Lower leg skin (tissue), 4 donors: ENCODE measurements at places on chromosomes 5 and 9.

GRCh38 chr5:174516741-174517140 is 207.6 kb upstream of the MSX2 start:
- DNase-seq = no peak

GRCh38 chr5:117691081-117691870 is 1116.7 kb upstream of the SEMA6A start:
- DNase-seq = no peak

- peak; percentile 92 for DNase-seq
These were observed 27.4 kb downstream of the UNC5A start for GRCh38 chr5:176837707-176838115.

GRCh38 chr5:173932695-173933139 is 44.6 kb downstream of the CPEB4 start:
- DNase-seq = no peak

GRCh38 chr9:84953252-84953773 is 283.8 kb downstream of the NTRK2 start:
- no peak for DNase-seq

DNA sequence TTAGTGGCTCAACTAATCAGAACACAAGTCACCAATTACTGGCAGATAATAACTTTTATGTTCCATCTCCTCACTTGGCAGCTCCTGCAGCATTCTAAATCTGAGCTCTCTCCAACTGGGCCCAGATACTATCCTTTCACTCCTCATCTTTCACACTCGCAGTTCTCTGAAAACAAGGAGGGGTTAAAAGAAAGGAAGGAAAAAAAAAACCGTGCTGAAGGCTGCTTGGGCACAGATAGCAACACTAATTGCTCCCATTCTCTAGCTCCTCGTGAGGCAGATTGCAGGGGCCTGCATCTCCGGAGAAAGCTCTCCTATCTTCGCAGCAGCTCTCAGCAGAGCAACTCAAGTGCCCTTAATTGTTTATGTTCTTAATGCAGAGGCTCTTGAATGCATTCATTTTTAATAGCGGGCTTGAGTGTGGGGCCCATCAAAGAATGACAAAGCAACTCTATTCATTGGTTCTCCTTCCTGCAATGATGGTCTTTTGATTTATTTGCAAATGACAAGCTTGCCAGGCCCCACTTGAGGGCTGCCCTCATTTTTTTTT is 23.9 kb downstream of the TLE1 start:
- no peak for DNase-seq

- DNase-seq = no peak
These were observed 33.1 kb upstream of the HTR4 start for GRCh38 chr5:148687427-148687826.

GRCh38 chr5:140348104-140348503 is 1.7 kb upstream of the HBEGF start:
- DNase-seq = no peak

DNA sequence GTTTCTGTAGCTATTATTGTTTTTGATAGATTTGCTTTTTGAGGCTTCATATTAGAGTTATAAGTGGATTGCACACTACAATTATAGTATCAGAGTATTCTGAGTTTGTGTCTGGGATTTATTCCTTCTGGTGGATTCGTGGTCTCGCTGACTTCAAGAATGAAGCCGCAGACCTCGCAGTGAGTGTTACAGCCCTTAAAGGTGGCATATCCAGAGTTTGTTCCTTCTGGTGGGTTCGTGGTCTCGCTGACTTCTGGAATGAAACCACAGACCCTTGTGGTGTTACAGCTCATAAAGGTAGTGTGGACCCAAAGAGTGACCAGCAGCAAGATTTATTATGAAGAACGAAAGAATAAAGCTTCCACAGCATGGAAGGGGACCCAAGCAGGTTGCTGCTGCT is 6.9 kb upstream of the EMB start:
- DNase-seq = no peak

GRCh38 chr9:123318202-123318601 is 37.8 kb upstream of the CRB2 start:
- DNase-seq = no peak

DNA sequence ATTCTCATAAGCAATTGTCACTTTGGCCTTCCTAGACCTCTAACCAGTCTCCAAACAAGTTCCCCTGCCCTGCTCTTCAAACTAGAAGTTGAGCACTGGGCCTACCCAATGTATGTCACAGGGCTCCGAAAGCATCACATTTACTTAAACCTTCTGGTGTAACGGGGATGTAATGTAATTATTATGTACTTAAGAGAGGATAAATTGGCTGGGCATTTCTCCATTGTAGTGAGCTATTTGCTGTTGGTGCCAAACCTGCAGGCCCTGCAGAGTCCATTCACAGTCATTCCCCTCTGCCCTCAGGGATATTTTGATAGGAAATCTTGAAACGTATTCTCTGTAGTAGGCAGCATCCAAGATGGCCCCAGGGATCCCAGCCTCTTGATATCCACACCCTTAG is 64.2 kb upstream of the GNE start:
- DNase-seq = no peak

- no peak for DNase-seq
These were observed 789 bp downstream of the SEMA6A start for GRCh38 chr5:116573702-116574366.

- no peak for DNase-seq
These were observed 218.3 kb downstream of the PAX5 start for GRCh38 chr9:36815566-36816348.

DNA sequence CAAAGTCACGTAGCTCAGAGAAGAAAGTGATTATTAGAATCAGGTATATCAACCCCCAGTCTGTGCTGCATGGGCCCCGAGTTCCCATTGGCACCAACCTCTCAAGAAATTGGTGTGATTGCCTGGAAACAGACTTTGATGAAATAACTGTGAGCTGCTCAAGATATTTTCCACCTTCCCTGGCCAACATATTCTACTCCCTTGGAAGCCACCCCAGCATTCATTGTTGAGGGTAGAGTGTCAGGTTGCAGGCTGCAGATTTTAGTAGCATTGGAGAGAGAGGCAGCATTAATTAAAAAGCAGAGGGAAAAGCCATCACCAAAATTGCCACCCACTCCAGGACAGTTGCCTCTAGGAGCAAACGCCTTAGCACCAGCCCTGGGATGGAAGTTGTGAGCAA is 154.2 kb upstream of the TNPO1 start:
- DNase-seq = no peak

- DNase-seq = no peak
These were observed 507.7 kb downstream of the CCDC171 start for GRCh38 chr9:16060436-16061129.

GRCh38 chr5:124995421-124995820 is 249.0 kb upstream of the ZNF608 start:
- no peak for DNase-seq

GRCh38 chr9:107158321-107158720 is 124.8 kb upstream of the RAD23B start:
- DNase-seq = no peak

DNA sequence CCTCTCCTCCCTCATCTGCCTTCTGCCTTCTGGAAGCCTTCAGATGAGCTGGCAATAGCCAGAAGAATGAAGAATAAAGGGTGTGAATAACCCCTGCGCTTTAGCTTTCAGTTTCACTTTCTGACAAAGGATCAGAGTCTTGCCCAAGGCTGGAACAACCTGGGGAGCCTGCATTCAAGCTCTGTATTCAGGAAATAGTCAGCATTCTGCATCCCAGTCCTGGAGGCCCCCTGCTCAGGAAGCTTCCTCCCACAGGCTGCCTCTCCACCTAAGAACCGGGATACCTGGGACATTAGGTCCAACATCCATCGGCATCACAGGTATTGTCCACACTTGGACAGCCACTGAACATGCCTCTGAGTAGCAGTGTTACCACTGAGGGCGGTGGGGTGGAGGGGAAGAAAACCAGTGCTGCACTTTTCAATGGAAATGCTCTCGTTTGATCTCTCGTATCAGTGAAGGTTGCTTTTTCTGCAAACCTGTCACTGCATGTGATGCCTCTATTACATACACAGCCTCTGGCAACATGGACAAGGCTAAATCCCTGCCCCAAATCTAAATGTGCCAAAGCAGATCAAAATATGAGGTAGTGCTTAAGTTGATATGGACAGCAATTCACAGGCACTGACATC is 39.8 kb upstream of the ACO1 start:
- no peak for DNase-seq
